ENCODE measurements at places on chromosomes 16 and 17. TPM values are rescaled to one million over a fixed set of nuclear protein-coding genes. Genes with fewer than 3 reads are reported as not detected.

The CD68 gene
- 50.4 TPM for total RNA-seq

The SLFN13 gene
- total RNA-seq = 3.6 TPM

The LYRM9 gene
- total RNA-seq = 4.2 TPM

The SLC6A2 gene
- total RNA-seq = under 0.01 TPM

The NPIPB13 gene
- 1.3 TPM for total RNA-seq

The ZSCAN10 gene
- not detected for total RNA-seq

The TNRC6C gene
- total RNA-seq = 4.3 TPM
